ENCODE measurements at places on chromosomes 7 and 10.

DNA sequence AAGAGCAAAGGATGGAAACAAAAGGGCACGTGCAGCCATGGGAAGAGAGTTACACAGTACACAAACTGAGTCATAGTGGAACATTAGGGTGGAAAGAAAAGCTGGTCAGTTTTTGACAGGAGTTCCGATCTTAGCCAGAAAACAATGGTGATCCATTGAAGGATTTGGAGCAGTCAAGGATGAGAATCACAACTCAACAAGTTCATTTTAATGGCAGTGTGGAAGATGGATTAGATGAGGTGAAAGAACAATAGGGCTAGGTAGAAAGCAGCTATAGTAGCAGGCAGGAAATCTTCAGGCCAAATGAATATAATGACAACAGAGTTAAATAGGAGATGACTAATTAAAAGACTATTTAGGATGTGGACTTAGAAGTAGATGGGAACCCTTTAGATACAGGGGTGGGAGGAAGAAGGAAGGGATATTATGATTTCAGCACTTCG is 136.3 kb downstream of the DOCK4 start:
- no peak for DNase-seq

- DNase-seq = no peak
Observed at GRCh38 chr10:52967806-52968795, 195.5 kb upstream of the MBL2 start.

GRCh38 chr10:132493246-132493755 is 44.3 kb upstream of the INPP5A start:
- no peak for DNase-seq

DNA sequence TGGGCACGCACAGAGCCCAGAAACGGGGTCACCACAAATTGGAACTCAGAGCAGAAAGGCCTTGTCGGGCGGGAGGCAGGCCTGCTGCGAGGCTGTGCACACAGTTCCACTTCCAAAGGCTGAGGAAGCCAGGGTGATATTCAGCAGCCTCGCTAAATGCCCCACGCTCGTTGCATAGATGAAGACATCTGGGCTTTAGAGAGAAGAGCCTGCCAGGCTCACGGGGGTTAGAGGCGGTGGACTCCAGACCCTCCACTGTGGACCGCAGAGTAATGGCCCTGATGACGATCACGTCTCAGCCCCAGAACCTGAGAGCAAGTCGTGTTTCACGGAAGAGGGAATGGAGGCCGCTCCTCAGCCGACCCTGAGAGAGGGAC is 104.2 kb downstream of the DNAJB6 start:
- DNase-seq = no peak

DNA sequence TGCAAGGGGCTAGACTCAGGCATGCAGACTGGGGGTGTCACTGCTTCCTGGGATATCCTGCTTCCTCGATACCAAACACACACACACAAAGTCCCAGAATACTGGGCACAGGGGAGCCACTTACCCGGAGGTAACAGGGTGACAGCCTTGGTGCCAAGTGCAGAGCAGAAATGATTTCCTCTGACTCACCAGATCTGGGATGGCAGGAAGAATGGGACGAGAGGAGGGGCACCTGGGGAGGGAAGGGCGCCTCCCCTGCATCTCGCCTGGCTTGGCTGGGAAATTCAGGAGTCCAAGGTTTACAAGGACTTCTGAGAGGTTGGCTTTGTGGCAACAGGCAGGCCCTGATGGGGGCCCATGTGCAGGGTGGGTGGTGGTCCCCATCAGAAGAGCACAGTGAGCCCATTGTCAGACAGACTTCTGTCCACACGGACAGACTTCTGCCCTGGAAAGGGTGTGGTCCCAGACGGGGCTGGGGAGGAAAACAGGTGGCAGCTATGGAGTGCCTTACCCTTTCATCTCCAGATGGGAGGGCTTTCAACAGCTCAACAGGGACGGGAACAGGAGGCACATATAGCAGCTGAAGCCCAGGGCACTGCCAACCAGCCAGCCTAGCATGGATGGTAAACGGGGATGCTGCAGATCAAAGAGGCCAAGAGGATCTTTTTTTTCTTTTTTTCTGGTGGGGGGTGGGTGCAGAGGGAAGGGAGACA is 9.7 kb upstream of the CCL24 start:
- DNase-seq = no peak

- no peak for DNase-seq
Observed at GRCh38 chr7:84637568-84638338, 443.2 kb upstream of the SEMA3A start.

DNA sequence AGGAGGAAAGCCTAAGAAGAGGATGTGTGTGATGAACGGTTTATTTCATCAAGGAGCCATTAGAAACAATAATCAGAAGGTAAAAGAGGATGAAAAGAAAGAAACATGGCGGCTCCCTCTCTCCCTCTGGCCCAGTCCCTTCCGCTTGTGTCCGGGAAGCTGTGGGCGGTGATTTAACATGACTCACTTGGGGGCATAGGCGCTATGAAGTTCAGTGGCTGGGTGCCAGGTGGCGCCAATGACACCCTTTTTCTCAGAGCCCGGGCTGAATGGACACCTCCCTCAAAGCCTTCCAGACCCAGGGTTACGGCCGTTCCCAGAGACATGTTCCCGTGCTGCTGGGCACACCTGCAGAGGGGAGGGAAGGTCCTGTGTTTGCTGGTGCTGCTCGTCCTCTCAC is 244.0 kb downstream of the SKAP2 start:
- DNase-seq = no peak

- DNase-seq = no peak
Observed at GRCh38 chr10:34252111-34252510, 563.0 kb downstream of the PARD3 start.

GRCh38 chr10:17981766-17982380 is 30.2 kb downstream of the SLC39A12 start:
- DNase-seq = no peak

- DNase-seq = no peak
Observed at GRCh38 chr7:142567201-142568075, 181.8 kb upstream of the PRSS1 start.

All from GM12891 (cell line).